ENCODE measurements at places on chromosomes 16 and 17.
A peak's percentile ranks its signal among the peaks of the same experiment; 100 is the strongest.

GRCh38 chr17:15952916-15953790 lies 8.2 kb downstream of the ADORA2B start:
- no peak for DNase-seq

GRCh38 chr16:55248058-55248457 lies 75.9 kb upstream of the IRX6 start:
- no peak for DNase-seq

GRCh38 chr16:9798474-9798873 lies 383.8 kb downstream of the GRIN2A start:
- DNase-seq, result no peak

DNA sequence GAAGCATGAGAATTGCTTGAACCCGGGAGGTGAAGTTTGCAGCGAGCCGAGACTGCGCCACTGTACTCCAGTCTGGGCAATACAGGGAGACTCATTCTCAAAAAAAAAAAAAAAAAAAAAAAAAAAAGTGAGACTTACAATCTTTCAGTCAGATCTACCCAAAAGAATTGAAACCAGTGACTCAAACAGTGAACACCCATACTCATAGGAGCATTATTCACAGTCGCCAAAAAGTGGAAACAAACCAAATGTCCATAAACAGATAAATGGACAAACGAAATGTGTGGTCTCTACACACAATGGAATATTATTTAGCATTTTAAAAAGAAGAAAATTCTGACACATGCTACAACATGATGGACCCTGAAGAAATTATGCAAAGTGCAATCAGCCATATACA lies 9.1 kb upstream of the SCNN1B start:
- DNase-seq, result no peak

DNA sequence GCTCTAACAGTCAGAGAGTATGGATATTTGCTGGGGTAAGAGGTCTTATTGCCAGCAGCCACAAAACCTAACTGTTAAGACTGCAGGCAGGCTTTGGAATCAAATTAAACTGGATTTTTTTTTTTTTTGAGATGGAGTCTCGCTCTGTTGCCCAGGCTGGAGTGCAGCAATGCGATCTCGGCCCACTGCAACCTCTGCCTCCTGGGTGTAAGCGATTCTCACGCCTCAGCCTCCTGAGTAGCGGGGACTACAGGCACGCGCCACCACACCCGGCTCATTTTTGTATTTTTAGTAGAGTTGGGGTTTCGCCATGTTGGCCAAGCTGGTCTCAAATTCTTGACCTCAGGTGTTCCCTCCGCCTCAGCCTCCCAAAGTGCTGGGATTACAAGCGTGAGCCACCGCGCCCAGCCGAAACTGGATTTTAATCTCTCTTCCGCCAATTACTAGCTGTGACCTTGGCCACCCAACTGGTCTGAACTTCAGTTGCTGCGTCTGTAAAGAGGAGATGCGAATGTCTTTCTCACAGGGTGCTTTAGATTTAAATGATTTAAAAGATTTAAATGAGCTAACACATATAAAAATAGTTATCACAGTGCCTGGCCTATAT lies 842 bp downstream of the MRPL10 start:
- DNase-seq, result no peak

GRCh38 chr16:212999-213398 lies 16.2 kb downstream of the LUC7L start:
- DNase-seq, result no peak

- no peak for DNase-seq
These were observed 592 bp downstream of the ALDOA start for GRCh38 chr16:30065943-30066760.

- DNase-seq, result no peak
These were observed 13.1 kb upstream of the DUSP14 start for GRCh38 chr17:37476431-37477120.

DNA sequence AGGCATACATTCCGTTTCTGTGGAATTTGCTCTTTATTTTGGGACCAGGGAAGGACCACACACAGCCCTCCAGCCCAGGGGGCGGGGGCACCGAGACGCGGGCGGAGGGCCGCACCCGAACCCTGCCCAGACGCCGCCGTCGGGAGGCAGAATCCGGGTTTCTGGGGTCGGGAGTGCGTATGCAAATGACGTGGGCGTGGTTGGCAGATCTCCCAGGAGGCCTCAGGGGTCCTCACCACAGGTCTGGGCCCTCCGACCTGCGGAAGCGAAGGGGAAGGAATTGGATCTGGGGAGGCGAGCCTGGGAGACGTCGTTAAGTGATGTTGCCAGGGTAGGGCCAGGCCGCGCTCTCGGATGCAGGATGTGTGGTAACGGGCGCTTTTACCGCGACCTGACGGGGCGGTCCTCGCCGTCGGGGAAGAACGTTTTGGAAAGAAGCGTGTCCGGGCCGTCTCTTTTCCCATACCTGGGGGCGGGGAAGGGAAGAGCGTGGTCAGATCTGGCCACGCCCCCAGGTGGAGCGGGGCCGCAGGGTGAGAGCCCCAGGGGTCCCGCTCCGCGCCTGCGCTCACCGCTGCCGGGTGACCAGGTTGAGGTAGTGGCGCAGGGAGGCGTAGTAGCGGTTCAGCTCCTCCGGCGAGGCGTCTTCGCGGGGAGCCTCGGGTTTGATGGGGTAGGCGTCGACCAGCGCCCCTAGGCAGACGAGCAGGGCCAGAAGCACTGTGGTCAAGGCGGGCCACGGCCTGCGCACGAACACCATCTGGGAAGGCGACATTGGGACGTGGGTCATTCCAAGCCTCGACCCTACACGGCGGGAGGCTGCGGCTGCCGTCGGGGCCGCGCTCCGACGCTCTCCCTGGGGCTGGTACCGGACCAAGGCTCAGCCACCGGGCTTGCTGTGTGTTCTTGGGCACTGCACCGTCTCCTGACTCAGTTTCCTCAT lies 745 bp downstream of the PYY start:
- DNase-seq, result no peak

- DNase-seq, result no peak
These were observed 38.2 kb upstream of the NUDT7 start for GRCh38 chr16:77684181-77684526.

DNA sequence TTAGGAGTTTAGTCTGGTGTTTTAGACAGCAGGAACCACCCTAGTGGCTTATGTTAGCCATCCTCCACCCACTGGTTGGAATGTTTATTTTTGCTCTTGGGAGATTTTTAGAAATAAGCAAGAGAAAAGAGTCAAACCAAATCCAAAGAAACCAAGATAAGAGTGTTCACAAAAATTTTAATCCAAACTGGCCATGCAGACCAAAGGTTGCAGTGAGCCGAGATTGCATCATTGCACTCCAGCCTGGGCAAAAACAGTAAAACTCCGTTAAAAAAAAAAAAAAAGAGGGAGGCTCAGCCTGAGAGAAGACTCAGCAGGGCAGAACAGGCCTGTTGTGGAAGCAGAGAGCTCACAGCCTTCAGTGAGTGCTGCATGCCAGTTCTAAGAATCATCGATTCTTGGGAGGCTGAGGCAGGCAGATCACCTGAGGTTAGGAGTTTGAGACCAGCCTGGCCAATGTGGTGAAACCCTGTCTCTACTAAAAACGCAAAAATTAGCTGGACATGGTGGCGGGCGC lies 12.2 kb upstream of the C16orf54 start:
- no peak for DNase-seq

DNA sequence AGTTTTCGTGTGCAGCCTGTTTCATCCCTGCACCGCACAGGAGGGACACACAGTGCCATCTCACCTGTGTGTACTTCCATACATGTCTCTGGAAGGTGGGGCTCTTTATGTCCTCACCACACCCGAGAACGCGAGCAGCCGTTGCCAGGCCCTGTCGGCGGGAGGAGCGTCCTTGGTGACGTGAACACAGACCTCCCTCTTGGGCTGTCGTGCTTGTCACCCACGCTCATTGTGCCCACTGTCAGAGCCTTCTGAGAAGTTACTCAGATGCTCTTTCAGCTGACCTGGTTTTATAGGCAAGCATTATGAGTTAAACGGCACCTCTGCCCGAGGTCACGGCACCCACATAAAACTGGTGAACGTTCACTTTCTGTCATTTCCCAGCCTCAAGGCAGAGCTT lies 40.2 kb downstream of the ZNF750 start:
- no peak for DNase-seq

- DNase-seq, result no peak
These were observed 1.4 kb downstream of the SLC4A1 start for GRCh38 chr17:44266402-44267164.

GRCh38 chr17:34222722-34223497 lies 32.2 kb upstream of the CCL2 start:
- DNase-seq, result no peak

DNA sequence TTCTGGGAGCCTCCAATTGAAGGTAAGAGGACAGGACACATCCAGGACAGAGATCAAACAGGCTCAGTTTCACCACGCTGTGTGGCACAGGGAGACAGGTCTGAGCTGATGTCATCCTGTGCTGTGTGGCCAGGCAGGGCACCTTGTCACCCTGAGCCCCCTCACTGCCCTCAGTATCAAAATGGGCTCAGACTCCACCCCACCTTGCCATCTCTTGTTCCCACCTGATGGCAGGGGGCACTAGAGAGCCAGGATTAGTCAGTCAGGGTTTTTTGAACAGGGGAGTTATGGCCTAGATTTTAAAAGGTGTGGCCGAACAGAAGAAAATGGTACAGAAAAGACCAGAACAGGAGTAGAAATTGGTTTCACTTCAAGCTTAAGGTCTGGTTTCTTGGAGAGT lies 2.6 kb downstream of the KAT2A start:
- DNase-seq, result no peak

- no peak for DNase-seq
These were observed 30.4 kb upstream of the PAFAH1B1 start for GRCh38 chr17:2563061-2563460.

- peak; percentile 85 for DNase-seq
These were observed 363 bp upstream of the MIF4GD start for GRCh38 chr17:75271233-75271954.

GRCh38 chr17:14305785-14306496 lies 5.1 kb downstream of the HS3ST3B1 start:
- no peak for DNase-seq

DNA sequence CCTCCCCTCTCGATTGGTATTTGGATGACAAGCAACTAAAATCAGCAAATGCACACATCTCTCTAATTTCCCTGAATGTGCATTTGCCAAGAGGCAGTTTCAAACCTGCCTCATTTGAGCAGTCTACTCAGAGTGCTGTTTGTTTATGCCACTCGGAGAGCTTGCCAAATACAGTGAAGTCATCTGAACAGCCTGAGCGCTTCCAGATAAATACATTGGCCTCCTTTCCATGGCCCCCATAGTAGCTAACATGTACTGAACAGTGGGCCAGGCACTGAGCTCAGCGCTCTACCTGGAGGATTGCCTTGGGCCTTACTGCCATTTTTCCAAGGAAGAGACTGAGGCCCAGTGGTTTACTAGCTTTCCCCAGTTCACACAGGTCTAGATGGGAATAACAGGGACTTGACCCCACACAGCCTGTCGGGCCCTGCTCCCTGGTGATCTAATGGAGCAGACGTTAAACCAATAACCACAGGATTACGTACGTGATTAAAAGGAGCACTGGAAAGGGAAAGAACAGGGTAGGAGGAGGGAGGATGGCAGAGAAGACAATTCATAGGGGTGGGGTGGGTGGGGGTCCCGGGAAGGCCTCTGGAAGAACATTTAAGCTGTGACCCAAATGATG lies 18.7 kb upstream of the ANKRD40CL start:
- DNase-seq, result no peak

DNA sequence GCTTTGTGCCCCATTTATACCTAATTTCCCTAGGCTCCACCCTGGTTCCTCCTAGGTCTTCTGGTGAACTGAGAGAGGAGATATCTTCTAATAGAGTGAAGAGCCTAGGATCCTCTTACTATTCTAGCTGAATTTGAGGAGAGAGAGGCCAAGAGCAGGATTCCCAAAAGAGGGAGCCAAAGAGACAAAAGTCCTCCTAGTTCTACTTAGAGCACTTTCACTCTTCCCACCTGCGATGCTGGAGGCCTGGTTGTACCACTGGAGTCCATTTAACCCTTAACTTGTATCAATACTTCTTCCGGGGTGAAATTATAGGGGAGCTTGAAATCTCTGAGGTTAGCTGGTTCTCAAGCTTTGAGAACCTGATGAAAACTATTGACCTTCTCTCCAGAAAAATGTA lies 3.4 kb upstream of the SSH2 start:
- DNase-seq, result no peak

DNA sequence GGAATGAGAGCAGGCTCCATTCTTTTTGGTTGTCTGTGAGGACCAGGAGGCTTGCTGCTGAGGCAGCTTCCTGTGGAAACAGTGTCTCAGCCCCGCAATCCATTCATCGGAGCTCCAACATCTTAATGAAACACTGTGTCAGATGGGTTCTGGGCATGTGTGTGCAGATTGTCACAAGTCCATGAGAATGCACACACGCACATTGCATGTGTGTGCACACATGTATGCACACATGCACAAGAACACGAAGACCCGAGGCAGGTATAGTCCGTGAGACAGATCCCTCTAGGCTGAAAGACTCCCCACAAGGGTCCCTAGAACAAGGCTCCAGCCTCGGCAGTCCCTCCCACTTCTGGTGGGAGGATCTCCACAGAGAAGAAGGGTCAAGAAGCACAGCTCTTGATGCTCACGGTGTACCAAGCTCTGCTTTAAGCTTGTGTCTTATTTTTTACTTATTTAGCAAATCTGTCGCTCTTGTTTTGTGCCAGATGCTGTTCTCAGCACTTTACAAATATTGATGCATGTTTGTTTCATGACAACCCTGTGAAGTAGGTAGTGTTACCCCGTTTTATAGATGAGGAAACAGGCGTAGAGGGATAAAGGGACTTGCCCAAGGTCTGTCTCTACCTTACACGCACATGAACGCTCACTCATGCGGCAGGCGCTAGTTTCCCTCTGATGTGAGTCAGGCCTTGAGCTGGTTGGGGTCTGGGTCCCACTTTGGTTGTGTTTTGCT lies 213.1 kb downstream of the SEC14L1 start:
- peak; percentile 42 for DNase-seq

- DNase-seq, result no peak
These were observed 94.4 kb downstream of the SPACA3 start for GRCh38 chr17:33086041-33086440.

DNA sequence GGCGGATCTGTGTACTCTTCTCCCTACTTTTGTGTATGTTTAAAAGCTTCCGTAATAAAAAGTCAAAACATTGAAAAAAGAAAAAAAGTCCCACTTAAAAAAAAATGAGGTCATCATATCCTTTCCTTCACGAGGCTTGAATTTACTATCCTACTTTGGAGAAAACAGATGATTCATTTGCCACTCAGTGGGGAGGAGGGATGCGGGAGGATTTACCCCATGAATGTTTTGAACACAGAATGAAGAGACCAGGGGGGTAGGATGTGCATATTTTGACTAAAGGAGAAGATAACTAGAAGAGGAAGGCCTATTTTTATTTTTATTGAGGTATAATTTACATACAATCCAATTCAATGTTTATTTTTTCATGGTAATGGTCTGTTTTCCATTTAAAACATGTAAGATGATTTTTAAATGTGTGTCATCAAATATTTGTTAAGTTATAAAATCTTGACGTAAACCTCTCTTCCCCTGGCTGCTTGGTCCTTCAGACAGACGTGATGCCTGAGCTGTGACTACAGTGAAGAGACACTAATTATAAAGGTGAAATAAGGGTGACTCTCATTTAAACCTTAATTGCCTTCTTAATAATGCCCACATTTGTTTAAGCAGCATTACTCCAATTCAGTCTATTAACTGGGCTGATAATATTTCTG lies 135.4 kb upstream of the AXIN2 start:
- no peak for DNase-seq

Data from sciatic nerve (tissue), 2 donors.